Left hindlimb (tissue), 1 donor: ENCODE measurements at places on chromosomes 2 and 18.
A peak's percentile ranks its signal among the peaks of the same experiment; 100 is the strongest.

GRCh38 chr18:21897811-21898210, 157.2 kb downstream of the MIB1 start:
- DNase-seq = no peak

DNA sequence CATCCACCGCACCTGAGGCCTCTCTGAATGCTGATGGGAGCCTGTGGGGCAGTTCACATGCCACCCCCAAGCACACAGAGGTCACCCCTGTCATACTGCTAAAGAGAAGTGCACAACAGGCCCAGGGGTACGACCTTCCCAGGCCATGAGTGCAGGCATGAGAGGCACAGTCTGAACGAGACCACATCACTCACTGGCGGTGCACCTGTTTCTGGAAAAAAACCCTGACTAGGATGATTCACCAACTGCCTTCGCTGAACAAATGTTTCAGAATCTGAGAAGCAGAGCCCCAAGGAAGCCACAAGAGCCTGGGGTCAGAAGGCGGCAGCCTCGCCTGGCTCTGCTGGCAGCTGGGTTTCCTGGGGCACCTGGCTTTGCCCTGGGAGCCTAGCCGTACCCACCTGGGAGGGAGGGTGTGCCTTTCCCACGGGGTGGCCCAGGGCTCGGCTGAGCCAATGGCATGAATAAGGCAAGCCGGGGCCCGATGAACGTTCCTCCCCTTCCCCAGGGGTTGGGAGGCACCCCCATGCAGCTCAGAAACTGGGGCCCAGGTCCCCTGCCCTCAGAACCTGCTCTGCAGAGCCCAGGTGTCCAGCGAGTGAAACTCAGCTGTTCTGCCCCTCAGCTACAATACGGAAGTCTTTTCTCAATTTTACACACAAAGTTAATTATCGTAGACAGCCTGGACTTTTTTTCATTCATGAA, 73.8 kb downstream of the HDAC4 start:
- DNase-seq = no peak

DNA sequence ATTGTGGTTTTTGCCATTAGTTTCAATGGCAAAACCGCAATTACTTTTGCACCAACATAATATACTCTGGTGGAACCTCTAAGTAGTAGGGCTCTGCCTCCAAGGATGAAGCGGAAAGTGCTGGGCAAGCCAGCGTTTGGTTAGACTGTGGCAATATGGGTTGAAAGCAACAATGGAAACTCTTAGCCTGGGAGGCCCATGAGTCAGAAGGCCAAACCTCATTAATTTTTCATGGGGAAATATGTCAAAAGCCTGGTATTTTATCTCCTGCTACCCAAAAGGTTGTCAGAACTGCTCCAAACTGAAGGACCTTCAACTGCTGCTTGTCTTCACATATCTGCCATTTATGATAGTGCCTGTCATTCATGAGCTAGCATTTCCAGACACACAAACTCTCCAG, 179.1 kb upstream of the CYP26B1 start:
- DNase-seq = no peak

DNA sequence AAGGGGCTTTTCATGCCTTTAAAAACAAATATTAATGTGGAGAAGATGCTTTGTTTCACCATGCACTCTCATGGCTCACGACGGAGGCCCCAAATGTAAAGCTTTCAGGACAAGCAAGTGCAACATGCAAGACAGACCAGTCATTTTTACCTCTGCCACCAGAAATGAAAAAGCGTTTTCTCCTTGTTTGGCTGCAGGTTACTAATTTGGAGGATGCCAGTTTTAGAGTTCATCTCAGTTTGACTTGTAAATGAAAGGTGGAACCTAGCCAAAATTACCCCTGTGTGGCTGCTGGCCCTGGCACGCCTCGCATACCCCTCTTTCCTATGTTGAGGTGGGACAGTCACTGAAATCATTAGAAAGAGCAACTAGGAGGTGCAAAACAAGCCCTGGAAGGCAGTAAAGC, 138.6 kb downstream of the BCL2 start:
- DNase-seq = no peak

DNA sequence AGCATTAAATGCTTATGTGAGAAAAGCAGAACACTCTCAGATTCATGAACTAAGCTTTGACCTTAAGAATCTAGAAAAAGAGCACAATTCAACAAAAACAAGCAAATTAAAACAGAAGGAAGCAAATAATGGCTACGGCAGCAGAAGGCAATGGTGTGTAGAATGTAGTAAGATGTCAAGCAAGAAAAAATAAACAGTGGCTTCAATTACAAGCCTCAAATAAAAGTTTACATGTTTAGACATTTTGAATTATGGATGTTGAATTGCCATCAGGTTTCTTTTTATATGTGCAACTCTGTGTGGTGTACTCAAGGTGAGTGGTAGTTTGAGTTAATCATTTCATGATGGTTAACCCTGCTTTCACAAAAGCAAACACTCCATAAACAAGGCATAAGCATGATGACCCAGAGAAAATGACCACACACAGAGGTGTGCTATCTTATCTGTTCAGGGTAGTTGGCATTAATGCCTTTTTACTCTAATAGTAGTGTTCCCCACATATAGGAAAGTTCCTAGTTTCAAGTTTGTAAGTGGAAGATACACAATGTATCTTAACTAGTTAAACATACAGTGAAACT, 207.1 kb downstream of the FIGN start:
- DNase-seq = no peak

GRCh38 chr2:101983486-101983885, 8.3 kb upstream of the IL1R2 start:
- no peak for DNase-seq

GRCh38 chr18:31533236-31533635, 35.3 kb downstream of the DSG2 start:
- DNase-seq = no peak

DNA sequence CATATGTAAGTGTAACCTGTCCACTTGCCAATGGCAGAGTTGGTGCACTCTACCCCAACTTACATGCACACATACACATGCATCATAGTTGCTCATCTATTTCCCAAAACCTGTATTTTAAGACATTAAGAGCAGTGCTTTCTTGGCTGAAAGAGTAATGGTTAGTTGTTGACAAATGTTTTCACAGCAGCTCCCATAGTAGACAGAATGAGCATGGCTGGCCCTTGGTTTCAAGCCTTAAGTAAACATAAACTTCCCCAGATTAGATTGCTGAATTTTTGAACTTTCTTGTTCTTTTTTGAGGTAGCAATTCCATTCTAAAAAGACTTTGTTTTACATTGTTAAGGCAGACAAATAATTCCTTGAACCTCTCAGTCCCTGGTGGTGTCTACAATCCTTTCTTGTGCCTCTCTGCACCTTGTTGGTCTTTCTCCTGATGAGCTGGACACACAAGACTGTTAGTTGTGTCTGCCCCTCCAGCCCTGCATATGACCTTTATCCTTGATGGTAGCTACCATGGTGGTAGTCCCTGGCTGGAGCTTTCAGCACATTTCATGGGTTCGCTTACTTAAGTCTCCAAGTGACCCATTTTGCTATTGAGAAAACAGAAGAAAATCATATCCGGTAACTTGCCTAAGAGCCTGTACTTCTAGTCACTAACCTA, 580.1 kb upstream of the ID2 start:
- DNase-seq = no peak

DNA sequence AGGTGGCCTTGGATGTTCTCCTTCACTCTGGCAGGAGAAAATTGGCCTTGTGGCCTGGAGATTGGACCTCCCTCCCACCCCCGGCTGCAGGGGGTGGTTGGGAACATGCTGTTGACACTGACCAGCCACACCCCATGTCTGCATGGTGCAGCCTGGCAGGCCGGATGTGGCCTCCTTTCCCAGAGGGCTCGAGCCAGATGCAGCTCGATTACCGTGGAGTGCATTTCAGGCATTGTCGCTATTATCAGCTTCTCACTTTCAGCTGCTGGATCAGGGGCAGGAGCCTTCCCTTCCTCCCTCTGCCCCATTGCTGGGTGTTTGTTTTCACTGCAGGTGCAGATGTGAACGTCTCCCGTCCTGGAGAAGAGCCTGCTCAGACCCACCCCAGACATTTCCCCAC, 211.0 kb upstream of the SIX2 start:
- DNase-seq = no peak

DNA sequence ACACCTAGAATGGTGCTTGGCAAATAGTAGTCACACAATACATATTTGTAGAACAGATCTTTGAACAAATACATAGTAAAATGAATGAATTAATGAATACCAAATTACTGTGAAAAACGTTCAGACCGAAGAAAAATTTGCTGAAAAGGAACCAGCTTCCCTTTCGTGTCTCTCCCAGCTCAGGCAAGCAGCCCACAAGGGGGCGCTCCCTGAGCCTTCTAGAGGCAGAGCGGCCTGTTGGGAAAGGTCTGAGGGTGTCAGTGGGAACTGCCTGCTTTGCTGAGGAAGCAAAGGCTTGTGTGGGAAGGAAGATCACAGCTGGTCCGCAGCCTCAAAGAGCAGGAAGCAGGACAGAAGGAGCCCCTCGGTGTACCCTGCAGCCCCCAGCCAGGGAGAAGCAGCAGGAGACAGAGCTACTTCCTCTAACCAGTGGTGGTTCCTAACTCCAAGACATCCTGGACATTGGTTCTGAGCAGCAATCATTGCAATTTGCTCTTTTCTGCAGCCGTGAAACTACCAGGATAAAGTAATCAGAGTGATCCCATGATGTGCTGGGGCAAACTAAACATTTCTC, 231.1 kb downstream of the ANKRD30B start:
- no peak for DNase-seq

DNA sequence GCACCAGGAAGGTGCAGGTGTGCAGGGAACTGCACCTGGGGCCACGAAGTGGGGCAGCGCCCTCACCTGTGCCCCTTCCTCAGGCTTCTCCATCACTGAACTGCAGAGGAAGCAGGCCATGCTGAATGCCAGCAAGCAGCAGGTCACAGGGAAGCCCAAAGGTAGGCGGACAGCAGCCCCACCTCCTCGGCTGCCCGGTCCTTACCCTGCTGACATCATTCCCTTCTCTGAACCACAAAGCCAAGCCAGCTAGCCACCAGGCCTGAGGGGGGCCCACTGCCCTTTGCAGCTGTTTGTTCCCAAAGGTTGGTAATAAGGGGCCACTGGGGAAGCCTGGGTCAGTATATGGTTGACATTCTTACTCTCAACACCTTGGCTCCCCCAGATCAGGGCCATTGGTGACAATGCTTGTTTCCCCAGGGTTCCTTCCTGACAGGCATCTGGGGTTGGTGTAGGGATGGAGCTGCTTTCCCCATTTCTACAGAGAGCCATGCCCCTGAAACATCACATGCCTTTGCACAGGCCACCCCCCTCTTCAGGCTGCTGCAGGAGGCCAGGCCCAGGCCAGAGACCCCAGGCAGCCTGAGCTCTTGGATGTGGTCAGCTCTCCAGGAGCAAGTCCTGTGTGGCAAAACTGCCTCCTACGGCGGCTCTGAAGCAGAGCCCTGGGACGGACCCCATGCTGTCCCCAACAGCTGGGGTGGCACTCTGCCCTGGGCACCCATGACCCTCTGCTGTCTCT, 47.8 kb downstream of the FAM168B start:
- no peak for DNase-seq

- no peak for DNase-seq
Observed at GRCh38 chr2:75153221-75153620, 46.1 kb downstream of the TACR1 start.

- DNase-seq = no peak
Observed at GRCh38 chr2:62452701-62453454, 53.1 kb downstream of the TMEM17 start.

GRCh38 chr2:74419345-74419744, 2.1 kb downstream of the C2orf81 start:
- DNase-seq = no peak

DNA sequence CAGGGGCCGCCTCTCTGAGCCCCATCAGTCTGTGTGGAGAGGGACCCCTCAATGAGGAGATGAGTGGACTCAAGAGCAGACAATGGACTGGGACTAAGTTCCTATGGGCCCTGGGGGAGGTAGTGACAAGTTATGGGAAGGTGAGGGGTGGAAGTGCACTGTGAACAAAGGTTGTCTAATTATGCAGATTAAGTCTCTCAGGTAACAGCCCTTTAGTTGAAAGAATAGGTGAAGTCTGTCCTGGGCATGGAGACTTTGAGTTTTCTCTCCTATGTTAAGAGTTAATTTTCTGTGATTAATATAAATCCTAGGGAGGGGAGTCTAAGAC, 243.8 kb downstream of the FAM210A start:
- DNase-seq = peak; percentile 22

- DNase-seq = no peak
Observed at GRCh38 chr2:239689985-239690384, 289.2 kb upstream of the HDAC4 start.
